Stimulated activated CD4-positive, alpha-beta T cell treated with anti-CD3 and anti-CD28 coated beads, TNF-alpha, amount 100 ng/mL, for 48 hours (primary cell): ENCODE measurements at places on chromosomes 11 and 22.
A peak's percentile ranks its signal among the peaks of the same experiment; 100 is the strongest.

DNA sequence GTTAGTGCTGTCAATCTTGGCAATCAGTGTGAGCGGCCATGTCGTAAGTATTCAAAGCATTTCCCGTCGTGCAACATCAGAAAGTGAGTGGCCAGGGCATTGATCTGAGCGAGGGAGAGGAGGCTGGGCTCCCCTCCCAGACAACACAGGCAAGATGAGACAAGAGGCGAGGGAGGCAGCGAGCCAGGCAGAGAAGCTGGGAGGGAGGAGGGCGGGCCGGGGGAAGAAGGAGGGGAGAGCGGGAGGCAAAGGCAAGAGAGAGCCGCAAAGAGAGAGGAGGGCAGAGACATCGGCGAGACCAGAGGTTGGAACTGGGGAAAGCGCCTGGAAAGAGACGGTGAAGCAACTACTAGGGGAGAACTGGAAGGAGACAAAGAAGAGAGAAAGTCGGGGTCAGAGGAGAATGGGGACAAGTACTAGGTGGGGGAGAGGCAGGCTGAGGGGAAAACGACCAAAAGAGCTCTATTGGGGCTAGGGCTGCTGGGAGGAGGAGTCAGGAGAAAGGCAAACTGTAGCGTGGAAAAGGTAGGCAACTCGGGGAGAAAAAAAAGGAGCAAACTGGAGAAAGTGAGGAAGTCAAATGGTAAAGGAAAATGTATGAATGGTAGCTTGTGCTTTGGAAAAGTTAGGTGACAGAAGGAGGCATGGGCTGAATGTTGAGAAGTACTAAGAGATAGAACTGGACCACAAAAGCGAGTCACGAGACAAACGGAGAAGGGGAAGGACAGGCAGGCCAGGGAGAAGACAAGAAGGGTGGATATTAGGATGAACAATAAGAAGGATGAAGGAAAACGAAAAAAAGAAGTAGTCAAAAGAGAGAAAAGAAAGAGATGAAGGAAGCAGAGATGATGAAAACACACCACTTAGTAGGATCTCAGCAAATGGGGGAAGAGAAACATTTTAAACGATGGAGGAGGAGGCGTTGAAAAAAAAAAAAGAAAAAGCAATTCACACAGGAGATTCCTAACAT, 130.5 kb upstream of the C11orf58 start:
- DNase-seq = no peak

DNA sequence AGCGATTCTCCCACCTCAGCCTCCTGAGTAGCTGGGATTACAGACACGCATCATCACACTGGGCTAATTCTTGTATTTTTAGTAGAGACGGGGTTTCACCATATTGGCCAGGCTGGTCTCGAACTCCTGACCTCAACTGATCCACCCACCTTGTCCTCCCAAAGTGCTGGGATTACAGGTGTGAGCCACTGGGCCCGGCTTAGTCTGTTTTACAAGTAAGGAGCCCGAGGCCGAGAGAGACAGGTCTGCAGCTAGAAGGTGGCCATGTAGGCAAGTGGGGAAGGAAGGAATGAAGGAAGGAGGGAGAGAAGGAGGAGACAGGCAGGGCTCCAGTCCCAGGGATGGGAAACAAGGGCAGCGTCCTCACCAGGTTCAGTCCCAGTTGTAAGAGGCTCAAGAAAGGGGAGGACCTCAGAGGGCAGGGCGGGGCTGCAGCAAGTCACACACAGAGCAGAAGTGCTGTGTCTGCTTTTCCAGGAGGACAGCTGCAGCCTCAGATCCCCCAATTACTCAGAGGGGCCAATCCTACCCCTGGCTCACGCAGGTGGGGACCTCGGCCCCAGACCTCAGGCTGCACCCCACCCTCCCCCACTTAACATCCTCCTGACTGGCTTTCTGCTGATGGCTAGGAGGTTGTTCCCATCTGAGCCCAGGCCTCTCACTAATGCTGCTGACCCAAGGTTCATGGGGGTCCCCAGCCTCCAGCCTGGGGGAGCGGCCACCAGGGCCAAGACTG, 53.8 kb upstream of the PRR5 start:
- DNase-seq = no peak

DNA sequence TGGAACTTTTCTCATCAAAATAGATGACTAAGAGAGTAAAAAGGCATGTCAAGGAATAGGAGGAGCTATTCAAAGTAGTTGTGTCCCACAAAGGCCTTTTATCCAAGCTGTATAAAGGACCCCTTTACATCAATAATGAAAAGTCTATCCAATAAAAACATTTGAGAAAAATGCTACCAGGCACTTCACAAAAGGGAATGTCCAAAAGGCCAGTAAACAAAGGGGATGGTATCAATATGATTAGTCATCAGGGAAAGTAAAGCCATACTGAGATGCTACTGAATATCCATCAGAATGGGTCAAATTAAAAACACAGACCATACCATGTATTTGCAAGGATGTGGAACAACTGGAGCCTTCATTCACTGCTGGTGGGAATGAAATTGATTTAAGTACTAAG, 224.9 kb downstream of the NELL1 start:
- DNase-seq = no peak

GRCh38 chr11:58787903-58788302, 56.2 kb upstream of the GLYAT start:
- no peak for DNase-seq

DNA sequence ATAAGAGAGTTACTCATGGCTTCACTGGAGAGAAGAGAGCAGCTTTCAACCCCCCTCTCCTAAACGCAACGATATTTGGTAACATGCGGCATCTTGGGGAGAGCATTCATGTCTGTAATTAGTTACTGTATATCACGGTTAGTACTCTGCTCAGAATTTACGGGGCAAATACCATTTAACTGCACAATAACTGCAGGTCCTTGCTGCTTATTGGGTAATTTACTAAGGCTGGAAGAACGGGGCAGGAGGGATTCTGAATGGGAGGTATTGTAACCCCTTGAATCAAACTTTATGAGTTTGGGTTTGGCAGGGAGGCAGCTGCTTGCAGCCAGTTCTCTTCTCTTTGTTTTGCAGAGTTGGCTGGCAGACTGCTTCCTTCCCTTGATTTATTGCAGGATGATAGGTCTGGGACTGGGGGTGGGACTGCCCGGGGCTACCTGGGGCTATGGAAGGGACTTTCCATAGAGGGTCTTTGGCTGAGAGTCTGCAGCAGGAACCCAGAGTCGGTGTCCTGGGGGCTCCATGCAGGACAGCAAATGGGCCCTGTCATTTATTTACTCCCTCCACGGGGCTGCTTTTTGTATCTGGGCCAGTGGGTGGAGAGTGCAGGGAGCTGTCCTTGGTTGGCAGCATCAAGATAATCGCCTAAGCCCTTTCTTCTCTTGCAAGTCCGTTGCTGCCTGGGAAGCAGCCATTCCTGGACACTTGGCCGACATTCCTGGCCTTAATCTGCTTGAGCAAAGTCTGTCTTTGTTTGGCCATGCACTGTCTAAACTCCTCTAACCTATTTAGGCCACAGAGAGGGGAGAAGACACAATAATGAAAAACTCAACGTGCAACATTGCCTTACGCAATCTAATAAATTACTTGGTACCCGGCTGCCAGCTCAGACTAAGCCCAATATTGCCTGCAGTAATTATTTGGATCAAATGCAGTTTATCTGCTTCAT, 188.9 kb downstream of the ST3GAL4 start:
- no peak for DNase-seq

DNA sequence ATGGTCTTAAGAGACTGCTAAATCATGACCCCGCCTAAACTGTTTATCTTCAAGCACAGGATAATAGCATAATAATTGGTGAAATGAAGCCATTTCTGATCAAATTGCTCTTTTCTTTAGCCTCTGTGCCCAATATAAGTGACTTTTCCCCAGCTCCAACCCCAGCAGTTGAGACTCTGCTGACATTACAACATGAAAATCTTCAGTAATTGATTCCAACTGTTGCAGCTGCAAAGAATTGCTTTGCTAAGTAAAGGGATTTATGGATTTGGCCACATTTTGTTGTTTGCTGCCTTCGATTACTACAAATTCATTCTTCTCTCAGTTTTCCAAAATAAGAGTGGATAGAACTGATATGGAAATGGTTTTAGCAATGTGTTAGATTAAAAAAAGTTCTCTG, 576.7 kb upstream of the LRRC4C start:
- DNase-seq = no peak

GRCh38 chr11:19366992-19367709, 126.4 kb upstream of the E2F8 start:
- DNase-seq = no peak

- DNase-seq = no peak
Measured at GRCh38 chr22:24440718-24441405, 13.5 kb downstream of the ADORA2A start.

DNA sequence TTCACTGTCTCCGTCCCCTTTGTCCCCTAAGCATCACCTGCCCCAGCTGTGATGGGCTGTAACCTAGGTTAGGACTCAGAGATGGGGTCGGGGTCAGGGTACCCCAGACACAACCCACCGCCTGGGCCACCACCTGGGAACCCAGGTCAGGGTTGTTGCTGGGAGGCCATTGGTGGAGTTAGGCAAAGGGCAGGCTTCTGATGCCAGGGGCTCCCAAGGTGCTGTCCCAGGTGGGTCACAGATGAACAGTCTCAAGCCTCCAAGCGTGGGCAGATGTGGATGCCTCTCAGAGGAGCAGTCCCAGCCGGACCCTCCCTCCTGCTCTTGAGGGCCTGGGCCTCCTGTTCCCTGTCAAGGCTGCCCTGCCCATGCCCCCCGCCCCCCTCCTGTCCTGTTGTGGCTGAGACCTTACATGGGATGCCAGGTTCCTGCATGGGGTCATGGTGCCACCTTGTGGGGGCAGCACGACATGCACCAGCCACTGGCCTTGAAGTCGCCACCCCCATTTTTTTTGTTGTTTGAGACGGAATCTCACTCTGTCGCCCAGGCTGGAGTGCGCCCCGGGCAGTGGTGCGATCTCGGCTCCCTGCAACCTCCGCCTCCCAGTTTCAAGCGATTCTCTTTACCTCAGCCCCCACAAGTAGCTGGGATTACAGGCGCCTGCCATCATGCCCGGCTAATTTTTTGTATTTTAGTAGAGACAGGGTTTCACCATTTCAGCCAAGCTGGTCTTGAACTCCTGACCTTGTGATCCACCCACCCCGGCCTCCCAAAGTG, 12.1 kb downstream of the GATD1 start:
- peak; percentile 47 for DNase-seq

DNA sequence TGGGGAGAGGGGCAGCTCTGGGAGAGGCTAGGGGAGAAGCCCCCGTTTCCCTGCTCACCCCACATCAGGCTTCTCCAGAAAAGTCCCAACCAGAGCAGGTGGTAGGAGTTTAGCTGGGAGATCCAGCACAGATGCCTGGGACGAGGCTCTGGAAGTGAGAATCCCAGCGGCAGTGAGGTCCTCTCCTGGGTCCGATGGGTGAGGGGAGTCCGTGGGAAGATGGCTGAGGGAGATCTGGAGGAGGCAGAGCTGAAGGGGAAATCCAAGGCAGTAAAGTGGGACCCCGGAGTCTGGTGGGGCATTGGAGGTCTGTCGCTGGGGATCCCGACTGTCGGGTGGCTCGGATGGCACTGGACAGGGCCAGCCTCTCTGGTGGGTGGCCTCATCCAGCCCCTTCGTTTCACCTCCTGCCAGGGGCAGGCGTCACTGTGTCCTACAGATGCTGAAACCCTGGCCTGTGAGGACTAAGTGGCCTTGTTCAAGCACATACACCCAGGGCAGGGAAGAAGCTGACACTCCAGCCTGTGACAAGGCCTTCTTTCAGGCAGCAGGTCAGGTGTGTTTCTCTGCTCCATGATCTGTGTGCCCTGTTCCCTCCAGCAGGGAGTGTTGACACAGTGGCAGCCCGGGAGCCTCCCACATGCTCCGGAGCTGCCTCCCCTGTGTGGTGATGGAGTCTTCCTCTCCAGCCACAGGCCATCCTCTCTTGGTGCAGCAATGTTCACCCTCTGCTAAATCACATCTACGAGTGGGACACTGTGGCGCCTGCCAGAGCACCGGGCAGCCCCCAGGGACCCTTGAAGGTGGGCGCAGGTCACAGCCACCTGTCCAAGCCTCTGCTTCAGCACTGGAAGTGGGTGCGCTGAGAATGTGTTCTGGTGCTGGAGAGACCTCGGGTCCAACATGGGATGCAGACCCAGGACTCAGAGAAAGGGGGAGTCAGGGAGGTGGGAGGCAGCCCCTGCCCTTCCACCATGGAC, 850.8 kb downstream of the BRD1 start:
- DNase-seq = no peak

- DNase-seq = no peak
Measured at GRCh38 chr11:34250211-34250610, 107.6 kb downstream of the ABTB2 start.

DNA sequence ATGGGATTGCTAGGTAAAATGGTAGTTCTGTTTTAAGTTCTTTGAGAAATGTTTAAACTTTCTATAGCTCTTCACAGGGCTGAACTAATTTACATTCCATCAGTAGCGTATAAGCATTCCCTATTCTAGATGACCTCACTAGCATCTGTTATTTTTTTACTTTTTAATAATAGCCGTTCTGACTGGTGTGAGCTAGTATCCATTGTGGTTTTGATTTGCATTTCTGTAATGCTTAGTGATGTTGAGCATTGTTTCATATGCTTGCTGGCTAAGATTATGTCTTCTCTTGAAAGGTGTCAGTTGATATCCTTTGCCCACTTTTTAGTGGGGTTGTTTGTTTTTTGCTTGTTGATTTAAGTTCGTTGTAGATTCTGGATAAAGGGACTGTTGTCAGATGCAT, 35.9 kb downstream of the MMP27 start:
- no peak for DNase-seq

DNA sequence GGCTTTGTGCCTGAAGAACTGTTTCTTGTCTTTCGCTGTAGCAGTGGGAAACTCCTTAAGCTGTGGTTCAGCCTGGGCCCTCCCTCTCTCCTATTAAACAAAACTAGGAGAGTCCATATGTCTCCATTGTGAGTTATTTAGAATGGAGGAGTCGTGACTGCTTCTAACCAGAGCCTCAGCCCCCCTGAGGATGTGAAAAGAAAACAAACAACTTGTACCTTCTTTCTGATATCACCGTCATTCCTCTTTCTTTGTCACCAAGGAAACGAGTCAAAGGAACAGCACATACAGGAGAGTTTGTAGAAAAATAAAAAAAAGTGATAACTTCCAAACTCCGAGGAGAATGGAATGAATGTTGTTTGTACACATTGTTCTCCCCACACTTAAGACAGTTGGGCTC, 11.6 kb upstream of the EXT2 start:
- DNase-seq = no peak

GRCh38 chr11:88344869-88345268, 7.3 kb upstream of the CTSC start:
- DNase-seq = no peak

DNA sequence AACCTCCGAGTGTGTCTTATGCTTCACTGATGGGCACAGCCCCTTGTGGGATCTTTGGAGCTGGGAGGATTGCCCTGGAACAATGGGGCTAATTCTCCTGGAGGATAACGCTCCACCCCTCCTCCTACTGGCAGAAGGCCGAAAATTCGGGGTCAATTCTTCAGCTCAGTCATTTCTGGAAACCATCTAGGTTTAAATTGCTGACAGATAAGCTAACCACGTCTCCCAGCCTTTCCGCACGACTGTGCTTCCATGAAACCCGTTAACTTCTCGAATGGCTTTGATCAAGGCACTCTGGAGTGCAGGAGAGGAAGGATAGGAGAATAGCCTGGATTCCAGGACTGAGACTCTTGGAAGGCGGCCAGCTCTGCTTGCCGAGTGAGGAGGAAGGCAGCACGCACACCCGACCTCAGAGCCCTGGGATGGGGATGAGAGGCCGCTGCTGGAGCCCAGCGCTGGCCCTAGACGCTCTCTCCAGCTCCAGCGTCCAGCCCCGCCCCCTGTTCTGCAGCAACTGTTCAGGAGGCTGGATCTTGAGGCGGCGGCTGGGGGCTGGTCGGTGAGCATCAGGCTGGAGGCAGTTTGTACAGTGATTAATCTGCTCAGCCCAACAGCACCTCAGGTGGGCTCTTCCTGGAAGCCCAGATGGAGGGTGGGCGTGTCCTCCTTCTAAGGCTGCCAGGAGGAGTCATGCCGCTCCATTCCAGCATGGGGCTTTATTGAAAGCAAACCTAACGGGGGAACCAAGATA, 176.7 kb upstream of the NCAM1 start:
- no peak for DNase-seq
